ENCODE measurements at places on chromosomes 4 and X.
A peak's percentile ranks its signal among the peaks of the same experiment; 100 is the strongest.

- DNase-seq = no peak
Observed at GRCh38 chr4:176238157-176238610, 30.8 kb downstream of the ASB5 start.

- DNase-seq = no peak
Observed at GRCh38 chr4:141797966-141798365, 161.6 kb downstream of the IL15 start.

GRCh38 chr4:77798385-77798784 is 20.8 kb downstream of the CNOT6L start:
- no peak for DNase-seq

- DNase-seq = no peak
Observed at GRCh38 chrX:118250445-118250844, 95.5 kb upstream of the WDR44 start.

- no peak for DNase-seq
Observed at GRCh38 chrX:74246524-74246923, 57.5 kb upstream of the ZCCHC13 start.

DNA sequence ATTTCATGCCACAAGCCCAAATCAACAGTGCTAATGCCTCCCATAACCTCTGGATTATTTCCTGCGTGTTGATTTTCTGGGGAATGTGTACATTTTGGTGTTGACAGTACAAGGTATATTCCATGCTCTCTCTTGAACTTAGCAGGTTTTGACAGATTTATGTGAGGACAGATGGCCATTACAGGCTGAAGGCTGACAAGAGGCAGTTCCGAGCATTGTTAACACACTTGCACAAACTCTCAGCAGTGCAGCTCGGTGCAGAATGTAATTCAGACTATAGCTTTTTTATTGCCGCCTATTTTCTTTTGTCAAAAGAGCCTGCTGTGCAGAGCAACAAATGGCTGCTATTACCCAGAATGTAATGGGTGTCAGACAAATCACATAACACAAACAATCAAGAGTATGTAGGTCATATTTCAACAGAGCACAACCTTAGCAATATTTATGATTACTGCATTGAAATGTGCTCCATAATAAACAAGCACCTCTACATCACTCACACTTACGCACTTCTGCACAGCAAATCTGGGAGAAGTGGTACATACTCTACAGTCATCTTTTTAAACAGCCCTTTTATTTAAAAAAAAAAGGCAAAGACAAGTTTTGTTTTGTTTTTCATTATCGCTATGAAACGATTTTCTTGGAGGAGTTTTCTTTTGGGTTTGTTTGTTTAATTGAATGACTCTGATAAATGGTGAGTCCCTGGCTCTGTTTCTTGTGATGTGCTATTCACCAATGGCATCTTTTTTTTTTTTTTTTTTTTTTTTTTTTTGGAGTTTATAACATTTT is 71.6 kb downstream of the PPARGC1A start:
- DNase-seq = no peak

- no peak for DNase-seq
Observed at GRCh38 chr4:122689972-122690371, 42.5 kb upstream of the BBS12 start.

GRCh38 chr4:139337612-139338011 is 35.3 kb upstream of the NDUFC1 start:
- no peak for DNase-seq

GRCh38 chr4:152021788-152022438 is 261.1 kb upstream of the GATB start:
- DNase-seq = no peak

- no peak for DNase-seq
Observed at GRCh38 chrX:39158801-39159657, 357.8 kb downstream of the MID1IP1 start.

DNA sequence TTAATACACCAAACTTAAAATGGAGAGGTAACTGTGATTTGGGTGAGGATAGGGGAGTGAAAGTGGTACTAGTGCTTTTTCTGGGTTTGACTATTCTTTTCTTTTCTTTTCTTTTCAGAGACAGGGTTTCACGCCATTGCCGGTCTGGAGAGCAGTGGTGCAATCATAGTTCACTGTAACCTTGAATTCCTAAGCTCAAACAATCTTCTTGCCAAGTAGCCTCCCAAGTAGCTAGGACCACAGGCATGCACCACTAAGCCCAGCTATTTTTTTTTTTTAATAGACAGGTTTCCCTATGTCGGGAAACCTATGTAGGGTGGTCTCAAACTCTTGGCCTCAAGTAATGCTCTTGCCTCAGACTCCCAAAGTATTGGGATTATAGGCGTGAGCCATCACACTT is 3.0 kb upstream of the ARMCX4 start:
- DNase-seq = no peak

DNA sequence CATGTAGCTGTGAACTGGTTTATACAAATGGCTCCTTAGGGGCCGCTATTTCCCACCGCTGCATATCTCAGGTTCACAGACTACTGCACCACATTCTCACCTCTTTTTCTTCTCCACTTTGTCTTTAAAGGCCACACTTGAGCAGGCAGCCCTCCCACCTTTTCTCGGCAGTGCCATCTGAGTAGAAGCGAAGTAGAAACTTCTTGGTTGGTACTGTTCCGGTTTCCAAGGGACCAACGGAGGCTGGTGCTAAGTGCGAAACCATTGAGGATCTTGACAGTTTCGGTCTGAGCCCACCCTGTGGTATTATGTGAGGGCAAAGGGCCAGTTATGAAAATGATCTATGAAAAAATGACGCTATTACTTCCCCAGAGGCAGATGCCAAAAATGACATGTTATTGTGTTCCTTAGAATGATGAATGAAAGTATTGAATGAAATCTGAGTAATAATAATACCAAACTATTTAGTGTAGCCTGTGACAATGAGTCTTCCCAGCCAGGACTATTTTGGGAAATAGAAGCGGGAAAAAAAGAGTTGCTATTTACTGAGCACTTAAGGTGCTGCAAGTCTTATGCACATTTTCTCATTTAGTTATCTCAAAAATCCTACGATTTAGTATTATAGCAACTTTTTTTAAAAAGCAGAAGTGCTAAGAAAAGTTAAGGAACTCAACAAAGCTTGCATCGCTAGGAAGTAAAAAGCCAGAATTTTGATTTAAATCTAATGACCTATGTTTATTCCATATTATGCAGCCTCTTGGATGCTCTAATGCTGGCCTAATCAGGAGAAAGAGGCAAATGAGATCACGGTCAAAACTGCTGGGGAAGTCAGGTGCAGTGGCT is 29.6 kb upstream of the CHRNA9 start:
- DNase-seq = peak; percentile 43

- DNase-seq = no peak
Observed at GRCh38 chr4:142566777-142567176, 279.3 kb downstream of the INPP4B start.

DNA sequence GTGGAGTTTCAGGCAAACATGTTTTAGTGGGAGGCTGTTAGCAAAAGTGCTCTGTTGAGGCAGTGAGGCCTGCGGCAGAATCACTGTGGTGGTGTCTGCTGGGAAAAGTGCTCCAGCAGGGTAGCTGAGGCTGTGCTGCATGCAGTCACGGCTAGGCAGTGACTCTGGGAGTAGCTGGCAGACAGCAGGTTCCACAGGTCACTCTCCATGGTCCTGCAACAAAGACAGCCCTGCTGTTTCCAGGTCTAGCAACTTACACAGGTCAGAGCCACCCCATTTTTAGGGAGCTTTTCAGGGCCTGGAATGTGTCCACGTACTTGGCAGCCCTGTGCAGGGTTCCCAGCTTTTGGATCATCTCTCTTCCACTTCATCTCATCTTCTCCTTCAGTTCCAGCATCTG is 184.3 kb downstream of the NAA11 start:
- DNase-seq = no peak

DNA sequence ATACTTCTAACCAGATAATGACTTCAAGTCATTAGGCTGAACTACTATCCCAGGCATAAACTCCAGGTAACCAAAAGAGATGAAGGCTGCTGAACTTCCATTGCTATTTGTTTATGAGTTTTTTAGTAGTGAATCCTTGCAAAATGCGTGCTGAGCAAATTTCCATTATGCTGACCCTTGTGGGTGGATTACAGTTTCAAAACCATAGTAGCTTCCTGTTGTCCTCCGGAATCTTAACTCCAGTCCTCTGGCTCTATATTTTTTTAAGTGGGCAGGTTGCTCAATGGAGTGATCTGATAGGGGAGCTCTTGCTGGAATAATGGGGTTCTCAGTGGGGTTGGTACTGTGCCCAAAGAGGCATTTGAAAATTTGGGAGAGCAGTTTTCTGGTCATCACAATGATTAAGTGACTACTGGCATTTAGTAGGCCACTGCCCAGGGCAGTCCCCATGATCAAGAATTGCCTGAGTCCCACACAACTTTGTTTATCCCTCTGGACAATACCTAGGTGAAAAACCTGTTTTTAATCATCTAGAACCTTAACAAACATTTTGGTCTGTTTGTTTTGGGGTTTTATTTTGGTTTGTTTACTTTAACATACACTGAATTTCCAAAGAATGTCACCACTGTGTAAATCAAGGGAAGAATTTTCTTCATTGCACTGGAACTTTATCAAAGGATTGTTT is 302.3 kb upstream of the GATB start:
- DNase-seq = no peak

- DNase-seq = no peak
Observed at GRCh38 chrX:43655151-43656004, 721 bp upstream of the MAOA start.

GRCh38 chr4:75289914-75290582 is 224.2 kb downstream of the RCHY1 start:
- DNase-seq = no peak

DNA sequence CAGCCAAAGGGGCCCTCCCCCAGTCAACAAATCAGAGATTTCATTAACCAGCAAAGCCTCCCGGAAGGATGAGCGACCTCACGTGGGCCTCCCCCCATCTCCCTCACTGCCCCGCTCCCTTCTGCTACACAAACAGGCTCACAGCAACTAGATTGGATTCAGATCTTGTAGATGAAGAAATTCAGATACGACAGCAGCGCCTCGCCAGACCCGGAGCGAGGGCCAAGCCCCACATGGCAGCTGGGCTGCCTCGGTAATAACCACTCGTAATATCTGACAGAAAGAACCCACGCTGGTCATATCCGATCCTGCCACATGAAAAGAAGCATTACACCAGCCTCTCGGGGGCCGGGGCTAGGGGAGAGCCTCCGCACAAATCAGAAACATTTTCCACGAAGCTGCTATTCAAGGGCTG is 581.3 kb downstream of the BCOR start:
- no peak for DNase-seq

DNA sequence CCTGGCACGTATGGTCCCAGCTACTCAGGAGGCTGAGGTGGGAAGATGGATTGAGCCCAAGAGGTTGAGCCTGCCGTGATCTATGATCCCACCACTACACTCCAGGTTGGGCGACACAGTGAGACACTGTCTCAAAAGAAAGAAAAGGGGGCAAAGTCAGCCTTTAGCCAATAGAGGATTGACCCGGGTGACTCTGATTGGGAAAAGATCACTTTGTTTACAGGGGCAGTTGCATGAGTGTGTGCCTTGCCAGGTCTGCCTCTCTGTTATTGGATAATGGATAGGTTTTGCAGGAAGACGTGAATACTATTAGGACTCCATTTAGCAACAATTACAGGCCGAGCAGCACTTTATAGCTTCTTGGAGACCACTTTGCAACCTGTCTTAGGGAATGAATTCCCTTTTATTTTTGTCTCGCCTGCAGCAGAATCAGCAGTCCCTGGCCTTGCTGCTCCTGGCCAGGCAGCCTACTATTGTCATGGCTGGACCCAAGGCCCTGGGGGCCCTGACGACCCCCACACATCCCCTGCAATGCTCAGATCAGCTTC is 103.2 kb upstream of the PSAPL1 start:
- DNase-seq = no peak

- no peak for DNase-seq
Observed at GRCh38 chr4:87881115-87881514, 48.3 kb downstream of the MEPE start.

- no peak for DNase-seq
Observed at GRCh38 chr4:159267869-159268285, 165.0 kb downstream of the RAPGEF2 start.

DNA sequence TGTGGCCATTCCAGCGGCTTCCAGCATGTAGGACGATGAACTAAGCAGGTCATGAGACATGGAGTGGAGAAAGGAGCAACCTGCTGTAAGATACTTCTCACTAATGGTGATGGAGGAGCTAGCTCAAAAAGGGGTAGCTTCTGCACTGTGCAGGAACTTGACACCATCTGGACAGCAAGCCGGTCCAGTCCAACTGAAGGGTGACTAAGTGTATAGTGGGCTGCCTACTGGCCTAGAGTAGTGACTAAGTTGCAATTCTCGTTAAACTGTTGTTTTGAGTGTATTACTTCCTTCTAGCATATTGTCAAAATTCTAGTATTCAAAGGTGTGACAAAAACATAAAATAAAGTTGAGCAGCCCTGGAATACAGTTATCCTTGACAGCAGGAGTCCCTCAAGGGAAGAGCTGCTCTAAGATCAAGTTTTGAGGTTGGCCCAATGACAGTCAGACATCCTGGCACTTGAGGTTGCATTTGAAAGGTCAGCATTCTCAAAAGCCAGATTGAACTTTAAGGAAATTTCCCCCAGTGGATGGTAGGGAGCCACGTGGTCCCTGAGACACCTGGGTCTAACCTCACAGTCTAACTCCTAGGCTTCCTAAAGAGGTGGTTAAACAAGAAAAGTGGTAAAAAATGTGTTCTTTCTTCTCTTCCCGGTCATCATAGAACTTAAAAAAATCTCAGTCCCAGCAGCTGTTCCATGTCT is 8.0 kb downstream of the CETN2 start:
- DNase-seq = no peak

- DNase-seq = no peak
Observed at GRCh38 chr4:42512226-42512625, 114.9 kb downstream of the SHISA3 start.

- no peak for DNase-seq
Observed at GRCh38 chr4:175998782-175999181, 66.9 kb upstream of the WDR17 start.

DNA sequence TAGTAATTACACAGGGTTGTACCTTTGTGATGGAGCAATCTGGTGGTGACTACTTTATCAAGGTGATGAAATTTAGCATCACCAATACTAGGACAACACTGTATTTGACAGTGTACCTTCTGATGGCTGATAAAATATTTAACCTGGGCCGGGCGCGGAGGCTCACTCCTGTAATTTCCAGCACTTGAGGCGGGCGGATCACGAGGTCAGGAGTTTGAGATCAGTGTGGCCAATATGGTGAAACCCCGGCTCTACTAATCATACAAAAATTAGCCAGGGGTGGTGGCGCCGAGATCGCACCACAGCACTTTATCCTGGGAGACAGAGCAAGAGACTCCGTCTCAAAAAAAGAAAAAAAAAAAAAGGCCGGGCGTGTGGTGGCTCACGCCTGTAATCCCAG is 1.9 kb upstream of the TAF1 start:
- DNase-seq = no peak

GRCh38 chr4:145530189-145530588 is 48.5 kb downstream of the SMAD1 start:
- DNase-seq = no peak

DNA sequence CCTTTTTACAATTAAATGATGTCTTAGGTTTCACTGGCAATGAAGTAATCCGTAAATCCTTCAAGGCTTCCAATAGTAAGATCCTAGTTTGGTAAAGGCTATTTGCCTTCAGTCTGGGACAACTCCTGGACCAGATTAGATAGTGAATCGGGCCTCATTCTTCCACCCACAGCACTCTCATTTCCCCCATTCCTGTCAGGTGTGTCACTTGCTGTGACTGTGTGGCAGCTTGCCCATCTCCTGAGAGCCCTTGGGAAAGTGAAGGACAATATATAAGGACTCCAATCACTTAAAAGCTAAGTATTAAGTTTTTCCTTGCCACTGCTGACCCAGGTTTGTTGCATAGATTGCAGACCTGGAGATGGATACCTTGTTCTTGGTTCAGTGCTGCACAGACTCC is 3.3 kb upstream of the GASK1B start:
- no peak for DNase-seq

- DNase-seq = no peak
Observed at GRCh38 chrX:19953145-19953544, 37.7 kb downstream of the BCLAF3 start.
